D721Med (cell line): ENCODE measurements at places on chromosomes 2 and 18.

DNA sequence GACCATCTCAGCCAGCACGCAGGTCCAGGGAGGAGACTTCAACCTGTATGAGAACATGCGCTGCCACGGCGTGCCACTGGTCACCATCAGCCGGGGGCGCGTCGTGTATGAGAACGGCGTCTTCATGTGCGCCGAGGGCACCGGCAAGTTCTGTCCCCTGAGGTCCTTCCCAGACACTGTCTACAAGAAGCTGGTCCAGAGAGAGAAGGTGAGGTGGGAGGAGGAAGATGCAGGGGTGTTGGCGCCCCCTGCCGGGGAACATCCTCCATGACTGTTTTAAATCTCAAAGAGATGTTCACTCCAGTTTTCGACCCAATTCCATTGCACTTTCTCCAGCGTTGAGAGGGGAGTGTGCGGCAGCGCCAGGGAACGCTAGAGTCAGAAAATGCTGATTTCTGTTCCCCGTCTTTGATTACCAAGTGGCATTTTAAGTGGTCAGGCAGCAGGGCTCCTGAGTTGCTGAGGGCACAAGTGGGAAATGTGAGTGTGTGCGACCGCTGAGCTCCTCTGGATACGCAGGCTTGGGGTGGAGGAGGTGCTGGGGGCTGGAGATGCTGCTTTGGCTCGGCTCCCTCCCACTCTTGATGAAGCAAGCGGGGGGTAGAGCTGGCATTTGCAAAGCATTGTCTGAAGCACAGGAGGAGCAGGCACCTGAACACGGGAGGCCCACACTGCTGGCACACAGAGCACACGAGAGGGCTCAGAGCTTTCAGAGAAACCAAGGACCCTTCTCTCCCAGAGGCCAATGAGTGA is 27.7 kb upstream of the MAPRE3 start:
- peak; percentile 89 for DNase-seq

DNA sequence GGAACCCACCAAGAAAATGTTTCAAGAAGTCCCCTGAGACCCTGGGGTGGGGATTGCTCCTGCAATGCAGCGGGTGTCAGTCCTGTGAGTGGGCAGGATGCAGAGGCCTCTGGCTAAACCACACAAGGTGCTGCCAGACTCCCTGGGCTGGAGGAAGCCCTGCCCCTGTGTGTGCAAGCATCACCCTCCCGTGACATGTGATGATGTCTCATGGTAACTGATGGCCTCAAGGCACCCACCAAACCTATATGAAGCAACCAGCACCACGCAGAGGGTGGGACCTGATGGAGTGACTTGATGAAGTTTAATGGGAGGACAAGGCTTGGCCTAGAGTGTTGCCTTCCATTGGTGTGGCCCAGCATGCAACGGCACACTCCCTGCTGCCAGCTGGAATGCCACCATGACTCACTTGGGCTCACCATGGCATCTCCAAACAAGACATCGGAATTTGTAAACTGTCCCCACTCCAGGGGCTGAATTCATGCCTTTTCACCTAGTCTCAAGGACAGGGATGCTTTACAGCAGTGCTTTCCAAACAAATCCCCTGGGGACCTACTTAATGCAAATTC is 8.7 kb upstream of the SLC14A1 start:
- DNase-seq: no peak

DNA sequence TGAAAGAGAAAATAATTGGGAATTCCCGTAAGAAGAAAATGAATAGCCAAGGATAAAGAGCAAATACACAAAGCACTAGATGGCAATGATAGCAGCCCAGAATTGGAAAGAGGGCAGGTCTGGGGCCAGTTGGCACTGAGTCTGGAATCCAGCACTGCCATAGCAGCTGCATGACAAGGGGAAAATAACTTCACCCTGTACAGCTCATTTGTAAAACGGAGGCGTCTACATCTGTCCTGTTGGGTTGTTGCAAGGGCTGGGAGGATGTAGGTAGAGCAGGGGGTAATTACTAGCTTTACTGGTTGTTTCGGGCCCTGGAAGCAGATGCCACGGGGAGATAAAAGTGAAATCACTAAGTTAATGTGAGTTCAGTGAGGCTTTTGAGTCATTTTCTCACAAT is 110.0 kb upstream of the RASGRP3 start:
- DNase-seq: no peak

- DNase-seq: no peak
Observed at GRCh38 chr2:85867556-85868292, 21.1 kb downstream of the ST3GAL5 start.

DNA sequence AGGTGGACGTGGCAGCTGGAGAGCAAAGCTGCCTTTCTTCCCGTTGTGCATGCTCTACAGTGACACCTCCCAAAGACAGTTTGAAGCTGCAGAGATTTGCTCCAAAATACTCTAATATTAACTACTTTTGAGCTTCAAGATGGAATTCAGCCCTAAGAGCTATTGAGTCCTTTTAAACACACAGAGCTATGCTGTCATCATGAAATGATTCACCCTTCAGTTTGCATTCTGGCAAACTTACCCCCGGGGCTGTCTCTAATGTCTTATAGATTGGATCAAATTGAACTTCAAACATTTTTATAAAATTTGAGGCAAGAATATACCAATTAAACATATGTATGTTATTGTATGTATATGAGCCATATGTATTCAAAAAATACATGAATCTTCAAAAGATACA is 110.7 kb upstream of the EFEMP1 start:
- no peak for DNase-seq

- DNase-seq: no peak
Observed at GRCh38 chr2:196601430-196602306, 37.8 kb upstream of the CCDC150 start.

DNA sequence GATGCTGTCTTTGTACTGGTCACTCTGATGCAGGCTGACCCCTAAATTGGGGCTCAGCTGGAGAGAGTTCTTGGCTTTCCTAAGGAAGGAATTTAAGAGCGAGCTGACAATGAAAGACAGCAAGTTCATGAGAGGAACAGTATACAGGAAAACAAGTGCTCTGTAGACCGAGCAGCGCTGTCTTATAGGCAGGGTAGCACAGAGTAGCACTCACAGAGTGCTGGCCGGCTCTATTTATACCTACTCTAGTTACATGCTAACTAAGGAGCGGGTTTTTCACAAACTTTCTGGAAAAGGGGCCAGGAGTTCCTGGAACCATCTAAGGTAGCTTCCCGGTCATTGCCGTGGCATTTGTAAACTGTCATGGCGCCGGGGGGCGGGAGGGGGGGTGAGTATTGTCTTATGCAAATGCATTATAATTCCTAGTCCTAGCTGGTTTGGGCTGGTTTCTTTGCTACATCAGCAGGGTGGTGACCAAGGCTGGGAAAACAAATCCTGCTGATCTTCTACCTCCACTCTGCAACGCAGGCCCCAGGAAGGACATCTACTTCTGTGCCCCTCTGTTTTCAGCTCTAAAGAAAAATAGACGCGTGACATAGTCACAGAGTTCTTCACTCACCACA is 31.6 kb upstream of the MAP3K20 start:
- no peak for DNase-seq
